ENCODE measurements at places on chromosomes 6 and 20.
A peak's percentile ranks its signal among the peaks of the same experiment; 100 is the strongest.

DNA sequence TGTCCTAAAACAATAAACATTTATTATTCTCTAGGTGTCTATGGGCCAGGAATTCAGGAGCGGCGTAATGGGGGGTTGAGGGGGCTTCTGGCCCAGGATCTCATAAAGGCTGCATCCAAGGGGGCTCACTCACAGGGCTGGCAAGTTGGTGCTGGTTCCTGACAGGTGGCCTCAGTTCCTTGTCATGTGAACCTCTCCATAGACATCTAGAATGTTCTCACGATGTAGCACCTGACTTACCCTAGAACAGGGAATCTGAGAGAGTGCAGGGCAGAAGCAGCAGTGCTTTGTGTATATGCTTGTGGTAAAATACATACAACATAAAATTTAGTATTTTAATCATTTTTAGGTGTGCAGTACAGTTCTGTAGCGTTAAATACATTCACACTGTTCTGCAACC lies 57.1 kb downstream of the PHF20 start:
- no peak for DNase-seq

GRCh38 chr6:148440877-148441453 lies 98.3 kb downstream of the SASH1 start:
- DNase-seq = peak; percentile 87

DNA sequence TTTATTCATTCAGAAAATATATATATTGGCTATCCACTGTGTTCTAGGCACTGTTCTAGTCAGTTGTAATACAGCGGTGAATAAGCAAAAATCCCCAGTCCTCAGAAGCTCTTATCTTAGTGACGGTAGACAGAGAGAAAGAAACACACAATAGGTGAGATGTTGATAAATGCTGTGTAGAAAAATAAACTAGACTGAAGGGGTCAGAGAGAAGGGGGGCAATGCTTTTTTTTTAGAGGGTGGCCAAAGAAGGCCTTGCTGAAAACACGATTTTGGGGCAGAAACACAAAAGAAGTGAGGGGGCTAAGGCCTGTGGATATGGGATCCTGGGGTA lies 68.0 kb upstream of the MBOAT1 start:
- DNase-seq = no peak

- DNase-seq = no peak
Measured at GRCh38 chr6:79196912-79197311, 37.6 kb downstream of the HMGN3 start.

DNA sequence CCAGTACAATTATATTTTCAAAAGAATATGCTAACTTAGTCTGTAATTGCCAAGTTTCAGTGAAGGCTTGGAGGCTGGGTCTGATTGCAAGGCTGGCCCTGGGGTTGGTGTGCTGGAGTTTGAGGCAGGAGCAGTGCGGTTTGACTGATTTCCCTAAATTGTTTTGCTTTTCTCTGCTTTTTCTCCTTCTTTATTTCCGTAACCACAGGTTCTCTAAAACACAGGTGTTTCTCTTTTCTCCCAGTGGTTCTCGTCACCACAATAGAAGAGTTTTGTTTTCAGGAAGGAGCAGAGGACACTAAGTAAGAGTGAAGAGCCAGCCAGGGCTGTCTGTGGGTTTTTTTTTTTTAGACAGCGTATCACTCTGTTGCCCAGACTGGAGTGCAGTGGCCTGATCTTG lies 8.2 kb upstream of the SNX9 start:
- DNase-seq = no peak

DNA sequence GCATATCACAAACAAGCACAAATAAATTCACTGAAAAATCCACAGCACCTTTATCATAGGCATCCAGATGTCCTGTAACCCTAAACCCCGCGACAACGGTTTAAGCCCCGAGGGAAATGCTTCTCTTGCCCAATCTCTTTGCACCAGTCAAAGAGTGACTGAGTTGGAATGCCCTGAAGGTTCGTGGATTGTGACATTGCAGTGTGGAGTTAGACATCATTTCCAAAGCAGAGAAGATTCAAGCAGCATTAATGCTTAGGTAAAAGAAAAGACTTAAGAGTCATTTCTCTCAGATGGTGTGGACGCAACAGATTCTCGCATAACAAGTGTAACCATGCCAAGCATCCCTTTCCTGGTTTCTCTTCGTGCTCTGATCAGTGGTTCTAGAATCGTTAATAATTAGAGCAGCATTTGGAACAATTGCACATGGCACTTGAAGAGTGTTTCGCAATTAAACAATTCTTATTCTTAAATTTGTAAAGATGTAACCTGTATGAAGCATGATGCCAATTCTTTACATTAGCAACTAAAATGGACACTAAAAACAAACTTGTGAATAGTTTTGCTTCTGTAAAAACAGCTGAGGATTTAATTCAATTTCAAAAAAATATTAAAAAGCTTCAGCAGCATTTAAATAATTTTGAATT lies 121.6 kb downstream of the HIVEP2 start:
- no peak for DNase-seq

DNA sequence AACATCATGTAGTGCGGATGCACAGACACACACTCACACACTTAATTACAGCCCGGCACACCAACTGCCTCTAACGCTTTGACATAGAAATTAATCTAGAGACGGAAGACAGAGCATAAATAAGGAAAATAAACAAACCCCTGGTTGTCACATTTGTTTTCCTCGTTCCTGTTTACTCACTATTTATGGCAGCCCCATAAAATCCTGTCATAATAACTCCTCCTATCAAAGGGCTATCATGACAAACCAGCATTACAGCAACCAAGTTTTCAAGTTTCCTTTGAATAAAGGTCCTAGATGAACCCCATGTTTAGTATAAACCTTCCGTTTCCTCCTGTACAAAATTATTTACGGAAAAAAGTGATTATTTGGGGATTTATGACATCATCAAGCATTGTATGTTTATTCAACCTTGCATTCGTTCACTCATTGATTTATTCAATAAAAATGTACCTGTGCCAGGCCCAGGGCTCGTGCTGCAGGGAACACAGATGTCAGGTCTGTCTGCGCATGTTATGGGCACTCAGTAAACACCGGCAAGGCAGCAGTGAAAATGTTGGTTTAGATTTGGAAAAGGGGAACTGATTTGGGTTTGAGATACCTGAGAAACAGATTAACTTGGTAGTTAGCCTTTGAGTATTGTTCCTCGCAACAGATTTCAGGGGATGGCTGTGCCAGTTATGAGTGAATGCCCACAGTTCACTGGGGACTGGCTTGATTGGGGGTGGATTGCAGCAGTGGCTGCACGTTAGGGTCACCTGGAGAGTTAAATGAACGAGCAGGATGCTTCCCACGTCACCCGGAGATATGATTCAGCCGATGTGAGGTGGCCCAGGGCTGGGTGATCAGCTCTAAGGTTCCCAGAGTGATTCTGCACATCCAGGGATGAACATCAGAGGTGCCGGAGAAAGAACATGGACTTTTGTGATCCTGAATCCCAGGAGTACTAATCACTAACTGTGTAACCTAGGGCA lies 295.3 kb upstream of the FOXQ1 start:
- no peak for DNase-seq

GRCh38 chr6:38179300-38179699 lies 359.8 kb downstream of the ZFAND3 start:
- DNase-seq = no peak
